ENCODE measurements at places on chromosomes 12 and 14. TPM values are rescaled to one million over a fixed set of nuclear protein-coding genes. Genes with fewer than 3 reads are reported as not detected.

Gene TMEM63C
- 0.05 TPM for total RNA-seq

GRCh38 chr12:32108787-32109186 is 2.1 kb downstream of the BICD1 start:
- H3K27ac ChIP-seq = no peak overlapping the region
- peaks cover 11% of the 10 kb centered on the region for H3K4me1 ChIP-seq
- peaks cover 5% of the 10 kb centered on the region for H3K27me3 ChIP-seq
- no peak for DNase-seq
- no peaks in the 10 kb centered on the region for H3K36me3 ChIP-seq
- no peak overlapping the region for H3K4me3 ChIP-seq

Gene TIGAR
- total RNA-seq = 4.4 TPM

GRCh38 chr12:26401874-26402273 is 206.5 kb downstream of the SSPN start:
- DNase-seq = no peak
- no peaks in the 10 kb centered on the region for H3K27me3 ChIP-seq
- no peak overlapping the region for H3K4me3 ChIP-seq
- no peaks in the 10 kb centered on the region for H3K36me3 ChIP-seq
- no peak overlapping the region for H3K27ac ChIP-seq

Data from gastrocnemius medialis (tissue), 4 donors.